ENCODE measurements at places on chromosomes 13 and 19.

GRCh38 chr13:109725995-109726637, 60.3 kb downstream of the IRS2 start:
- no peak for DNase-seq

GRCh38 chr13:52003541-52003940, 7.7 kb downstream of the ATP7B start:
- no peak for DNase-seq

GRCh38 chr19:48502350-48503018, 9.2 kb downstream of the LMTK3 start:
- no peak for DNase-seq

GRCh38 chr19:19597809-19598306, 20.6 kb downstream of the PBX4 start:
- no peak for DNase-seq
